CD4-positive, alpha-beta T cell treated with Interleukin-6 at 100 ng/mL for 8 hours (primary cell): ENCODE measurements at places on chromosomes 13 and 19.

GRCh38 chr19:46963093-46963734, 56.4 kb upstream of the NPAS1 start:
- no peak for DNase-seq

GRCh38 chr13:25266706-25267105, 20.6 kb downstream of the MTMR6 start:
- no peak for DNase-seq

GRCh38 chr13:49476529-49476928, 19.2 kb upstream of the PHF11 start:
- DNase-seq = no peak

DNA sequence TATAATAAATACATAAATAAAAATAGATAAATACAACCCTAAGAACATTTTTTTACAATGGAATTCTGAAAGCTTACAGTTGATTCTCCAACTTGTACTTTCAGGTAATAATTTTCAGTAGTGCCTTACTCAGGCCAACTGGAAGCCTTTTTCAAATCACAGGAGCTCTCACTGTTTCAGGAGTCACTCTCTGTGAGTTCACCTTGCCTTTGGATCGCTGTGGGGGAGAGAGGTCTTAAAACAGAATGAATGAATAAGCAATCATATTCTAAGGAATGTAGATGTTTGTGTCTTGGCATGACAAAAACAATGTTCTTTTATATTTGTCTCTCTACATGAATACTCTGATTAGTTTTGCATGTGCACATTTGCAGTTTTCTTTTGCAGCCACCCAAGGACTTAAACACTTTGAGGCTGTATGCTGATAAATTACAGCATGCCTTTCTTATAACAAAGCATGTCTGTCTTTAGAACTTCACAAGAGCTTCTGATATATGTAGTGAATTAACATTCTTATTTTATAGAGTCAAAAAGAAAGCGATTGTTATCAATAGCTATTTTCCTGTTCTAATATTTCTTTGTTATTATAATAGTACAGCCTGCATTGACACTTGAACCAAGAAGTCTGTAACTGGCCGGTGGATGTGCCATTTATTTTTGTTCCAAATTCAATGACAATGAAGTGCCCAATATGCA, 1111.5 kb upstream of the ATXN8OS start:
- no peak for DNase-seq

DNA sequence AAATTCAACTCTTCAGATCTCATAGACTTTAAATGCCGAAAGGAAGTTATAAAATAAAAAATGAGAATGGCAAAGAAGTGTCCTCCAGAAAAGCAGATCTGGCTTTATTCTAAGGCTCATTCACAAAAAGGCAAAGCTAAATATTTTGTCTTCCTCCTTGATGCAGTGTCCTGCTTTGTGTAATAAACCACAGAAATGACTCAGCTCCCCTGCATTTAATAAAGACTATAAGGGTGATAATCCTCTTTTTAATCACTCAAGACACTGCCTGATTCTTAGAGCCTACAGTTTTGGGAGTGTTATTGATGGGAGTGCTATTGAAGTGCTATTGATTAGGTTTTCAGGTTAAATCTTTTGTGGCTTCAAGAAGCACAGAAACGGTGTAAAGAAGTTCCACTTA, 482.0 kb downstream of the PCDH20 start:
- DNase-seq = no peak

DNA sequence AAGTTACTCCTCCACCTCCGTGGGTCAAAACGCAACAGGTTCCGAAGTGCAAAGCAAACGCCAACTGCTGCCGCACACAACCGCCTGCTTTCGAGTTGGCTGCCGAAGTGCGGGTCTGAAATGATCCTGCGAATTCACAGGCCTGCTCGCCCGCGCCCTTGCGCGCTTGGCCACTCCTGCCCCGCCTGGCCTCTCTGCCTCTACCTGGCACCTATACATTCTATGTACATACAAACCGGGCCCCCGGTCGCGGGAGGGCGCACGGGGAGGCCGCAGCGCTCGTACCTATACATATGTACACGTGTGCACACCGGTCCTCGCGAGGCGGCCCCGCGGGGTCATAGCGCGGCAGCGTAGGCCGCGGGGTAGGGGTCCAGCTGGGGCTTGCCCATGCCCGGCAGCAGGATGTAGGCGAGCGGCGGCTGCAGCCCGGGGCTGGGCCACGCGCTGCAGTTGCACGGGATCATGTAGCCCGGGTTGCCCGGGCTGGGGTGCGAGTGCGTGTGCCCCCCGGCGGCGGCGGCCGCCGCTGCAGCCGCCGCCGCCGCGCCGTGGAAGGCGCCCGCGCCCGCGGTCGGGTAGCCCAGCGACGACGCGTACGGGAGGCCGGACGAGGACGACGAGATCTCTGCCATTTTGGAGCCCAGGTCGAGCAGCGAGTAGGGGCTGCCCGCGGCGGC, 1.3 kb downstream of the SOX21 start:
- DNase-seq = no peak

- no peak for DNase-seq
These were observed 1911.9 kb upstream of the PCDH20 start for GRCh38 chr13:63327584-63327983.

DNA sequence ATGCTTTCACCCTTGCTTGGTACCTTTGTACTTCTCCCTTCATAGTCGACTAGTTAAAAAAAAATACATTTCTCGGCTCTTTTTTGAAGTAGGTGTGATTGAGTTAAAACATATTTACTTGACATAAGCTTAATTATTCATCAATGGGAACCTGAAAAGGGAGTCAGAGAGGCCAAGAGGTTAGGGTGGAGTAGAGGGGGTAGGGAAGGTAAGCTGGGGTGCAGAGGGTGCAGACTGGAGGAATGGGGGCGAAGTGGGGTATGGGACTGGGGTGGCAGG, 701 bp upstream of the HIF3A start:
- DNase-seq = no peak

- DNase-seq = no peak
These were observed 47.6 kb downstream of the TEX29 start for GRCh38 chr13:111368091-111368490.

DNA sequence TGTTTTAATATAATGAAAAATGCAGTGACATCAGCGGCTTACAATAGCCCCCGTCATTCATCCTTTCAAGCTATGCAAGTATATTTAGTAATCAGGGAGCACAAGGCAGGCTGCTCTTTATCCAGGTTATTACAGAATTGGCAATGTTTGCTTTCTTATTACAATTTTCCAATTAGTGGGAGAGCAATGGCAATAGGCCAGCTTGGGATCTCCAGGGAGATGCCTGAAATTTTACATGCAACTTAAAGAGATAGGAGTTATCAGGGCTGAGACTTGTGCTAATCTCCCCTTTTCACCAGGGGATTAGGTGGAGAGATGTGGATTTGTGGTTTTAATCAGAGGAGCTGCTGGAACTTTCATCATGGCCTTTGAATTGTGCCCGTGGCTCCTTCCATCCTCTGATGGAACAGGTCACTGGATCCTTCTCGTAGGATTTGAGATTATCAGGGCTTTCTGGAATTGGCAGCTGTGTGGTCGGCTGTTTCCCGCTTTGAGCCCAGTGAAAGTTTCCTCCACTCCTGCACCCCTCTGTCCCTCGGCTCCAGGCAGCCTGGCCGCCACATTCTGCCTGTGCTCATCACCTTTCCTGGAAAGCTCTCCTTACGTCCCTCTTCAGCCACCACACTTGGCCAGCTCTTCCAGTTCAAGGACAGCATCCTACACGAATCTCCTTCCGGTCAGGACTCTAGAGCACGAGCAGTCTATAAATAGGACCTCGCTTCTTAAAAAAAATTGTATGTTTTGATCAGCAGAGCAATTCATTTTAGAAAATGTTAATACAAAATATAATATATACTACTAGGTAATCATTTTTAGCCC, 47.0 kb downstream of the CBY2 start:
- DNase-seq = no peak

DNA sequence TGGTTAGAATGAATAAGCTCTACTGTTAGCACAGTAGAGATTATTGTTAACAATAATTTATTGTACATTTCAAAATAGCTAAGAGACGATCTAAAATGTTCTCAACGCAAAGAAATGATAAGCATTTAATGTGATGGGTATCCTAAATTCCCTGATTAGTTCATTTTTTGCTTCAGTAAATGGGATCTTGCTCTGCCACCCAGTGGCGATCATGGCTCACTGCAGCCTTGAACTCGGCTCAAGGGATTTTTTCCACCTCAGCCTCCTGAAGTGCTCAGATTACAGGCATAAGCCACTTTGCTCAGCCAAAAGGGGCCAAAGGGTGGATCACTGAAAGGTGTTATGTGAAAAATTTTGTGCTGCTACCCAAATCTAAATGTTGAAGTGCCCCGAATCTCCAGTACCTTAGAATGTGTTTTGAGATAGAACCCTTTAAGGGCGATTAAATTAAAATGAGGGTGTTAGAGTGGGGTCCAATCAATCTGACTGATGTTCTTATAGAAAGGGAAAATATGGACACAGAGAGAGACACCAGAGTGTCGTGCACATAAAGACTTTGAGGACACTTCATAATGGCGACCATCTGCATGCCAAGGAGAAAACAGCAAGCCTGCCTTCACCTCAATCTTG, 31.5 kb upstream of the ZNF766 start:
- DNase-seq = peak; percentile 63

GRCh38 chr19:49430172-49430677, 5.0 kb downstream of the GFY start:
- DNase-seq = no peak

- DNase-seq = no peak
These were observed 13.7 kb upstream of the ELF1 start for GRCh38 chr13:41032691-41033376.

GRCh38 chr13:28585561-28585960, 73.4 kb upstream of the POMP start:
- no peak for DNase-seq

DNA sequence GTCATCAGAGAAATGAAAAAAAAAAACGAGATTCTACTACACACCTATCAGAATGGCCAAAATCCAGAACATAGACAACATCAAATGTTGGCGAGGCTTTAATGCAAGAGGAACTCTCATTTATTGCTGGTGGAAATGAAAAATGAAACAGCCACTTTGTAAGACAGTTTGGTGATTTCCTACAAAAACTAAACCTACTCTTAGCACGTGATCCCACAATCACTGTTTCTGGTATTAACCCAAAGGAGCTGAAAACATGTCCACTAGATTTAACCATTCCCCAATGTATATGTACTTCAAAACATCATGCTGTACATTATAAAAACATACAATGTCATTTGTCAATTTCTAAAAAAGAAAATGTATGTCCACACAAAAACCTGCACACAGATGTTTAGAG, 13.0 kb downstream of the MYCBP2 start:
- no peak for DNase-seq

- peak; percentile 20 for DNase-seq
These were observed 2.1 kb downstream of the ZNF563 start for GRCh38 chr19:12331211-12331941.

DNA sequence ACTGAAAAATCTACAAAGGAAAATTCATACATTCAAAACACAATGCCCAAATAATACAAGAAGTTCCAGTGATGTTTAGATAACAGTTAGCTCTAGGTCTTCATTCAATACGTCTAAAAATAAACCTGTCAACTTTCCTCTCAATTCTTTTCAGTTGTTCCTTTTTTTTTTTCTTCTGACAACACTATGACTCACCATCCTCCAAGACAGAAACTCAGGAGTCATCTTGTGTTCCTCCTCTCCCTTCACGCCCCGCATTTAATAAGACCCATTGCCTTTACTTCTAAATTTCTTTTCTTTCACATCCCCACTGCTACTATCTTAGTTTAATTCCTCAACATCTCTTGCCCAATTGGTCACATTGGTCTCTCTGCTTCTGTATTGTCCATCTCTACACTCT, 759.9 kb downstream of the GPC5 start:
- no peak for DNase-seq

DNA sequence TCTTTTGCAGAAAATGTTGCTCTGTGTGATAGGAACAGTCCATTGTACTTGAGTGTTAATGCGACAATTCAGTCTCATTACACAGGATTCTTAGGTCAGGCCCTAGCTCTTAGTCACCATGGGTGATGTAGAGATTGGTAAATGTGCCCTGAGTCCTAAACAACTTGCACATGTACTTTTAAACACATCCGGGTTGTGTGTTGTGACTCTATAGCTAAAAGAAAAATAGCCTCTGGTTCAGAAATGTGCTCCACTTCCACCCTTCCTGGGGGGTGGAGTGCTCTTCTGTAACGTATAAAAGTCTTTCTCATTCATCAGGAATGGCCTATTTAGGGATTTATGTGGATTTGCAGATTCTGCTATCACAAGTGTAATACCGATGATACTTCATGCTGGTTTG, 5.2 kb downstream of the SPATA13 start:
- no peak for DNase-seq

DNA sequence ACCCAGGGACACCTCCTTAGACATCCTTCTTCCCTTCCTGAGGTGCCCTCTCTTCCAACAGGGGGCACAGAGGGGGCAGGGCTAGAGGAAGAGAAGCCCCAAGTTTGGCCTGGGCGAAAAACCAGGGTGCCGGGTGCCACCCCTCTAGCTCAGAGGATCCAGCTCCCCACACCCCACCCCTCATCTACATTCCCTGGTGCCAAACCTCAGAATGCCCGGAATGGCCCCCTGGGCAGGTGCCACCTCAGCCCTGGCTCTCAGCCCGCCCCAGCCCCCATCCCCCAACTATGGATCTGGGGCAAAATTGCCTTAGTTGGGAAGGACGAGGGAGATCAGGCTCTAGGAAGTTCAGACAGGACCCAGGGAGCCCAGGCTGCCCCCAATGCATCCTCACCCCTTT, 2.0 kb downstream of the CNN1 start:
- DNase-seq = no peak

GRCh38 chr13:109096101-109096500, 466.7 kb downstream of the MYO16 start:
- DNase-seq = no peak

GRCh38 chr13:70405266-70405665, 297.0 kb upstream of the KLHL1 start:
- no peak for DNase-seq
